ENCODE measurements at places on chromosomes 3 and 15. TPM values are rescaled to one million over a fixed set of nuclear protein-coding genes. Genes with fewer than 3 reads are reported as not detected.

SH3GL3 gene
- 1.2 TPM for total RNA-seq

STAB1 gene
- 0.27 TPM for total RNA-seq

TNFSF10 gene
- total RNA-seq, result 0.36 TPM

HTR3E gene
- total RNA-seq, result not detected

NEK10 gene
- total RNA-seq, result 3.3 TPM

TF gene
- 3.8 TPM for total RNA-seq

C3orf62 gene
- 15.1 TPM for total RNA-seq

DNA sequence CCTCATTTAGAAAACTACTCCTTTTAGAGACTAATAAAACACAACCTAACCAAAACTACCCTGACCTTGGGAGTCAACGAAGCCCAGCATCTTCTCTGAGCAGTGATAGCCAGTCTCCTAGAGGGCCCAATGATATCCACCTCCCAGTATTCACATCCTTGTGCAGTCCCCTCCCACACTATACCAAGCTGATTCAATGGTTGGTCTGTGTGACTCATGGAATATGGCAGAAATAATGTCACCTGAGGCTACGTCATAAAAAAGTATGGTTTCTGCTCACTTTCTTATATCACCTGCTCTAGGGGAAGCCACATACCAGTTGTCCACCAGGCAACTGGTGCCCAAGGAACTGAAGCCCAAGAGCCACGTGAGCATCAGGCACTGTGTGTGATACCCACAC, 21.4 kb upstream of the USF3 start:
- peaks cover 20% of the 10 kb centered on the region for H3K36me3 ChIP-seq
- H3K4me3 ChIP-seq, result no peak overlapping the region
- no peaks in the 10 kb centered on the region for H3K27me3 ChIP-seq
- peaks cover 1% of the 10 kb centered on the region for H3K4me1 ChIP-seq

DNA sequence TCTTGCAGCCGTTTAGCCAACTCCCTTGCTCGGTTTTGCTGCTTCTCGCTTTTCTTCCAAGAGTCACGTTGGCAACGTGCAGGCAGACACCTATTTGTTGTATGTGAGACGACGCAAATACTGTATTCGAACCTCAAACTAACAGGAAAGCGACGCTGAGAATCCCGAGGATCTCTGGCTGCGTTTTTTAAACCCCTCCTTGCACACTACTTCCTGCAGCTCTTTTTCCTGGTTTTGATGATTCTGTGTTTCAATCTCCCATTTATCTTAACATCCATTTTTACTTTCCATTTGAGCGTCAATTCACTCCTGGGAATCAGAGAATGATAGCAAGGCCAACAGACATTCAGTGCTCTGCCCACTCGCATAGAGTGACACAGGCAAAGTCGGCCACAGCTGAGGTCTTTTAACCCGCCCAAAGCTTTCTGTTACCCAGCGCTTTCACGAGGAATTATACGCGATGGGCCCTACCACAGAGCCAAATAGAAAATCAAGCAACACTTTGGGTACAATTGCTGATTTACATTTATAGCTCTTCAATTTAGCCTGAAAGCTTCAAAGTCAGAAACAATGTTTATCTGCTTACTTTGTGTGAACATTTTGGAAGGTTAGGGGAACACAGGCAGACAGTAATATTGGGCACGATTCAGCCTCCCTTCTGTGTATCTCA, 1.6 kb upstream of the ANXA2 start:
- no peak for DNase-seq
- peak overlapping the region; percentile 99 for H3K27ac ChIP-seq
- peak overlapping the region; percentile 78 for H3K4me3 ChIP-seq
- peaks cover 8% of the 10 kb centered on the region for H3K27me3 ChIP-seq

GRCh38 chr15:65266469-65266868, 20.2 kb downstream of the PARP16 start:
- H3K27ac ChIP-seq, result peak overlapping the region; percentile 27
- no peaks in the 10 kb centered on the region for H3K27me3 ChIP-seq
- H3K36me3 ChIP-seq, result peaks cover 4% of the 10 kb centered on the region

DNA sequence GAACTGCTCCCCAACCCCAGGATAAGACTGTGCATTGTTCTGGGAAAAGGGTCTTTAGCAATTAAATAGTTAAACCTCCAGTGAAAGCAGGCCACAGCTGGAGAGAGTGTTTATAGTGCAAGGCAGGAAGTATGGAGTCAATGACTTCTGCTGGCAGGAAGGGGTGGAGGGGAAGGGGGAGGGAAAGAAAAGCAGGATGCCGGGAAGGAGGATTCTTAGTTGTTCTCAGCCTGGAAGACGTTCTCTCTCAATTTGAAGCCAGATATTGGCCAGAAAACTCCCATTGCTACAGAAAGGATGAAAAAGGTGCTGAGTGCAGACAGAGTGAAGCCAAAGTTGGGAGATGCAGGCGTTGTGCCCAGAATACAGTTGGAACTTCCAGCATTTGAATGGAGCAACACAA, 35.7 kb upstream of the ACTL6A start:
- peak overlapping the region; percentile 46 for H3K4me3 ChIP-seq
- no peaks in the 10 kb centered on the region for H3K27me3 ChIP-seq
- DNase-seq, result no peak
- no peaks in the 10 kb centered on the region for H3K36me3 ChIP-seq
- H3K27ac ChIP-seq, result peak overlapping the region; percentile 31
- no peaks in the 10 kb centered on the region for H3K4me1 ChIP-seq

- no peak for DNase-seq
- peaks cover 13% of the 10 kb centered on the region for H3K27me3 ChIP-seq
- H3K27ac ChIP-seq, result no peak overlapping the region
- H3K4me3 ChIP-seq, result no peak overlapping the region
- peaks cover 16% of the 10 kb centered on the region for H3K4me1 ChIP-seq
- H3K36me3 ChIP-seq, result no peaks in the 10 kb centered on the region
These were observed 193.0 kb downstream of the RORA start for GRCh38 chr15:61036136-61036535.

DNA sequence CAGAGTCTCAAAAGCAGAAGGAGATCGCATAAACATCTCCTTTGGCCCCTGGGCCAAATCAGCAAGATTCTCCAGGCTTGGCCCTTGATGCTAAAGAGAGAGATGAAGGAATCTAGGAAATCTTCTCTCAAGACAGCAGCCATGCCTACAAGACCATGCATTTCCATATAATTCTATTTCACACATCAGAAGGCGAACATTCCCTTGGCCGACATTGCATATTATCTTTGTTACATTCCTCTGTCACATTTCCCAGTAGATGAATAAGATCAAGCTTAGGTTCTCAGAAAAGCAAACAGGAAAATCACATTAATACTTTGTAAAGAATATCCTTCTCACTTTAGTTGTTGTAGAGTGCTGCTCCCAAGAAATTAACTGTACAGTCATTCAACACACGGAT, 21.3 kb downstream of the GASK1A start:
- H3K27ac ChIP-seq, result peak overlapping the region; percentile 8
- H3K27me3 ChIP-seq, result no peaks in the 10 kb centered on the region
- H3K36me3 ChIP-seq, result no peaks in the 10 kb centered on the region
- H3K4me3 ChIP-seq, result no peak overlapping the region

- H3K36me3 ChIP-seq, result no peaks in the 10 kb centered on the region
- no peak overlapping the region for H3K4me3 ChIP-seq
- no peaks in the 10 kb centered on the region for H3K27me3 ChIP-seq
- no peak for DNase-seq
- H3K4me1 ChIP-seq, result no peaks in the 10 kb centered on the region
These were observed 54.0 kb downstream of the PLS1 start for GRCh38 chr3:142650001-142650693.

GRCh38 chr15:90042766-90043529, 41.8 kb downstream of the ZNF710 start:
- H3K36me3 ChIP-seq, result peaks cover 3% of the 10 kb centered on the region
- H3K27ac ChIP-seq, result peak overlapping the region; percentile 60
- DNase-seq, result no peak
- H3K4me3 ChIP-seq, result no peak overlapping the region
- no peaks in the 10 kb centered on the region for H3K27me3 ChIP-seq

DNA sequence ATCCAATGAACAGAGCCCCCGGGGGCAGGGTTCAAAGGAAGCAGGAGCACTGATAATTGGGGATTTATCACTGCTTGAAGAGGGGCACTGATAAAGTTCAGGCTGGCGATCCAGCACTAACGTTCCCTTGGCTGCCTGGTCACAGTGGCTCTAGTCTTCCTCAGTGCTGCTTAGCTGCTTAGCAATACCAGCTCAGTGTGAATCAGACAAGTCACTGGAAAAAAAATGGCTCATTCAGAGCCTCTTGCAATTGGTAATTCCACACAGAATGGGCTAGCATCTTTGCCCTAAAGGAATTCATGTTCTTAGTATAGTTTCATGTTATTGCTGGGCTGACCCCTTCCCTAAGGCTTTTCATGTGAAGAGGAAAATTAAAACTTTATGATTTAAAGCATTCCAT, 95.7 kb upstream of the SLC2A2 start:
- H3K4me1 ChIP-seq, result no peaks in the 10 kb centered on the region
- peaks cover 8% of the 10 kb centered on the region for H3K36me3 ChIP-seq
- H3K27me3 ChIP-seq, result no peaks in the 10 kb centered on the region
- H3K4me3 ChIP-seq, result no peak overlapping the region
- H3K27ac ChIP-seq, result no peak overlapping the region

- H3K36me3 ChIP-seq, result no peaks in the 10 kb centered on the region
- no peak for DNase-seq
- no peak overlapping the region for H3K27ac ChIP-seq
- H3K4me1 ChIP-seq, result peaks cover 3% of the 10 kb centered on the region
These were observed 297.2 kb downstream of the FHIT start for GRCh38 chr3:60954048-60954447.

DNA sequence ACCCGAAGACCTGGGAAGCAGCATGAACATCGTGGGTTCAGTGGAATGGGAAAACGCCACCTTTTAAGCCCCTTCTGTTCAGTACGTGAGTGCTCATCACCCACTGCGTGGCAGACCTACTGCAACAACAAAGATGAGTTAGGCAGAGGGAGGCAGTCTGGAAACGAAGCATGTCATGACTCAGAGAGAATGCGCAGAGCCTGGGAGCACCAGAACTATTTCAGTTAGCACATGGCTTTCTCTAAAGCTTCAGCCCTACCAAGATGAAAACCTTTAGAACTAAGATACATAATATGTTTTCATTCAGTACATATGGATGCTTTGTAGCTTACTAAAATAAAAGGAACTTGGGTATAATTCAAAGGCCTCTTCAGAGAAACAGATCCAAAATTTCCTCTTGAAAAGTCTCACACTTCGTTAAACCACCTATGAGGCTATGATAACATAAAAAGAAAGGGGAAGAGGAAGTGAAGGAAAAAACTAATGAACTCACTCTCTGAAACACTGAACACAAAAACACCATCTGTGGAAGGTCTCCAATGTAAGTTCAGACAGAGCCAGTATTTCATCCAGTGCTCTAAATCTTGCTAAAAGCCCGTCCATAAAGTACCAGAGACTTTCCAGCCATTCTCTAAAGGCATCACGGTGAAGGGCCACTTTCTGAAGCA, 140.1 kb downstream of the OCA2 start:
- no peaks in the 10 kb centered on the region for H3K4me1 ChIP-seq
- no peaks in the 10 kb centered on the region for H3K36me3 ChIP-seq
- H3K27ac ChIP-seq, result no peak overlapping the region
- H3K4me3 ChIP-seq, result no peak overlapping the region

DNA sequence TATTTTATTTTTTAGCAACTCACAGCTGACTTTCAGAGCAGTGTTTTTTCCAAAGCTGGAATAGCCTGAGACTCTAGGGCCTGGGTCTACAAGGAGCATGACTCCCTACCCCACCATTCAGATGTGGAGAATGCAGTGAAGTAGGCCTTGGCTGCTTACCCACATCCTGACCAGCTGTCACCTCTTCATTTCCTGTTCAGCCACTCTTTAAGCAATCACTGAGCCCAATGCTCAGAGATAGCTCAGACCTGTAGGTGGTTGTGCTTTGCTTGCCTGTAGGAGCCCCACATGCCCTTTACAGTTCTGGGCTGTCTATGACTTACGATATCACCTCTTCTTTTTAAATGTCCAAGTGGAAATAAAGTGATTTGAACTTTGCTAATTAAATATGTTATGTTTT, 148.1 kb downstream of the NEK11 start:
- H3K36me3 ChIP-seq, result peaks cover 4% of the 10 kb centered on the region
- no peak for DNase-seq
- no peaks in the 10 kb centered on the region for H3K27me3 ChIP-seq
- no peak overlapping the region for H3K4me3 ChIP-seq

DNA sequence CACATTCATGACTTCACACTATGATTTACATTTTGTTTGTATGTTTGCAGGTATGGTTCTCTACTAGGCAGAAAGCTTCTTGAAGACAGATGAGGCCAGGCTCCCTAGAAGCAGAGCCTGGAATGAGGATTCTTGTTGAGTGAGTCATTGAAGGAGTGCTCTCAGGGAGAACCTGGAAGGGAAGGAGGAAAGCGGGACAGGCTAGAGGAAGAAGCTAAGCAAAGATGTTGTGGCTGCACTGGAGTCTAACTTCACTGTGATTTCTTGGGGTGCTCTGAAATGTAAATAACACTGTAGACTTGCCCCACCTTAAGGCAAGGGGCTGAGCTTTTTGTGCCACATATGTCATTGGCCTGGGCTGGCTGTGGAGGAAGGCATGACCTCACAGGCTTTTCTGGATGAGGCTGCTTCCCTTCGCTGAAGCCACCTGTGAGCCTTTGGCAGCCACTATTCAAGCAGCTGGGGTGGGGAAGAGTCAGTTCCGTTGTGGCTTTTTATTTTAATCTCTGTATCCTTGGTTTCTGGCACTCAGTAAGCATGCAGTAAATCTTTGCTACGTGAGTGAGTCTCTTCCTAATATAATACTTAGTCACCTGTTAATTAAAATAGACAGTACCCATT, 307.3 kb downstream of the SV2B start:
- DNase-seq, result no peak
- H3K27ac ChIP-seq, result peak overlapping the region; percentile 73
- no peak overlapping the region for H3K4me3 ChIP-seq
- H3K4me1 ChIP-seq, result peaks cover 13% of the 10 kb centered on the region

GRCh38 chr3:184261854-184262763, 756 bp upstream of the CAMK2N2 start:
- H3K36me3 ChIP-seq, result peaks cover 8% of the 10 kb centered on the region
- H3K27ac ChIP-seq, result no peak overlapping the region
- H3K4me1 ChIP-seq, result peaks cover 13% of the 10 kb centered on the region
- peaks cover 66% of the 10 kb centered on the region for H3K27me3 ChIP-seq

GRCh38 chr3:195690951-195691350, 29.8 kb upstream of the MUC20 start:
- no peak for DNase-seq
- H3K36me3 ChIP-seq, result peaks cover 32% of the 10 kb centered on the region
- no peaks in the 10 kb centered on the region for H3K27me3 ChIP-seq
- no peak overlapping the region for H3K27ac ChIP-seq
- H3K4me1 ChIP-seq, result no peaks in the 10 kb centered on the region

DNA sequence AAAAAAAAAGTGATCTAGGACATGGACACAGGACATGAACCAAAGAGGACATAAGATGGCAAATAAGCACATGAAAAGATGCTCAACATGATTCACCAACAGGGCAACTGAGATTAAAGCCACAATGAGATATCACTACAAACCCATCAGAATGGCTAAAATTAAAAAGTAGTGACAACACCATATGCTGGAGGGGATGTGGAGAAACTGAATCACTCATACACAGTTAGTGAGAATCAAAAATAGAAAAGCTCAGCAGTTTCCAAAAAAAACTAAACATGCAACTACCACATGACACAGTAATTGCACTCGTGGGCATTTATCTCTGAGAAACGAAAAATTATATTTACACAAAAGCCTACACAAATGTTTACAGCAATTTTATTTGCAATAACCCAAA, 27.9 kb upstream of the ACKR4 start:
- H3K27me3 ChIP-seq, result no peaks in the 10 kb centered on the region
- no peak for DNase-seq
- peaks cover 8% of the 10 kb centered on the region for H3K36me3 ChIP-seq
- no peak overlapping the region for H3K27ac ChIP-seq
- no peaks in the 10 kb centered on the region for H3K4me1 ChIP-seq

- H3K4me3 ChIP-seq, result no peak overlapping the region
- no peak for DNase-seq
- H3K4me1 ChIP-seq, result no peaks in the 10 kb centered on the region
These were observed 126.0 kb upstream of the MITF start for GRCh38 chr3:69613286-69613685.
